ENCODE measurements at places on chromosomes 1 and 21.
A peak's percentile ranks its signal among the peaks of the same experiment; 100 is the strongest.

- no peak for DNase-seq
Observed at GRCh38 chr1:25889470-25889869, 14.0 kb upstream of the PAQR7 start.

GRCh38 chr1:156560585-156561163 is 11.7 kb downstream of the IQGAP3 start:
- no peak for DNase-seq

GRCh38 chr1:88998716-88999115 is 6.3 kb upstream of the KYAT3 start:
- peak; percentile 29 for DNase-seq

GRCh38 chr1:25193229-25193628 is 39.1 kb downstream of the SYF2 start:
- DNase-seq: no peak

- no peak for DNase-seq
Observed at GRCh38 chr1:157088607-157089006, 11.0 kb downstream of the ETV3L start.

GRCh38 chr1:72178266-72178665 is 104.1 kb downstream of the NEGR1 start:
- no peak for DNase-seq

DNA sequence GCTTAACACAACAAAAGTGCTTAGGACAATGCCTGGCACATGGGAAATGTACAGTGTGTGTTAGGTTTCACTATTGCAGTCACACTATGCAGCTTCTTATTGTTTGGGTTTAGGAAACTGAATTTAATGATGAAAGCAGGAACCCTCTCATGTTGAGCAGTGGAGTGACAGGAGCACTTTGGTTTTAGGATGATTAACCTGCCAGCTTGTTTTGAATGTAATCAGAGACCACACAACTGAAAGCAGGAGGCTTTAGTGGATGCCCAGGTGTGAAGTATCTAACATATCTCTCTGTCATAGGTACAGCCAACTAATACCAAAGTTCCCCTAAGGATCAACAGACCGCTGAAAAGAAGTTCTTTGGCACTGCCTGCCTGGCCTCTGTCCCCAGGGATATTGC is 406.9 kb upstream of the USP24 start:
- DNase-seq: no peak

- DNase-seq: peak; percentile 82
Observed at GRCh38 chr1:36133484-36133883, 8.5 kb upstream of the COL8A2 start.

DNA sequence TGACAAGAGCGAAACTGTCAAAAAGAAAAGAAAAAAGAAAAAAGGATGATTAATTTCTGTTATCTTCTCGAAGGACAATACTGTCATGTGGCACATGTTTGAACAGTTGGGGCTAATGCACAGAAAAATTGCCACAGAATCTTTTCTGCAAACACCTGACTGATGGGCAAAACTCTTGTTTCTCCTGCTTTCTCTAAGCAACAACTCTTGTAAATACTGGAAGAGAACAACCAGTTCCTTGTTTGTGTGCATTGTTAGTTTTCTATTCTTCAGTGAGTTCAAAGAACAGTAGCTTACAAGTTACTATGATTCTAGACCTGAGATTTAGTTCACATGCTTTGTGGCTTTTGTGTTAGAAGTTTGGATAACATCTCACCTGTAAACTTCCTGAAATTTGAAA is 60.7 kb downstream of the CDC14A start:
- no peak for DNase-seq
